ENCODE measurements at places on chromosomes 6 and 20.
A peak's percentile ranks its signal among the peaks of the same experiment; 100 is the strongest.

DNA sequence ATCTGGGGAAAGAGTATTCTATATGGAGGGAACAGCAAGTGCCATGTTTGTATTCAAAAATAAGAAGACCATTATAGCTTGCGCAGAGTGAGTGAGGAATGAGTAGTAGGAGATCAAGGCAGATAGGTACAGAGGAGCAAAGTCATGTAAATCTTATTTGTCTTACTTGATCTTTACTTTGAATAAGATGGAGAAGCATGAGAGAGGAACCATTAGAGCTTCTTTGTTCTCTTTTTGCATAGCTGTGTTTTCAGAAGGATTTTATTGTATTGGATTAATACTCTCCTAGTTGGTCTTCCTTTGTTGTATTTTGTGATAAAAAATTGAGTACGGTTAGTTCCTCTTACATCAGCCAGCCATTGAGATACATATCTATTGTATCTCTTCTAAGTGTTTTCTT lies 88.4 kb downstream of the SCAF8 start:
- no peak for DNase-seq

GRCh38 chr6:27214126-27214601 lies 33.3 kb upstream of the PRSS16 start:
- no peak for DNase-seq

- no peak for DNase-seq
Observed at GRCh38 chr20:44069203-44070011, 117.6 kb downstream of the JPH2 start.

- DNase-seq = peak; percentile 34
Observed at GRCh38 chr6:797479-798077, 104.6 kb upstream of the EXOC2 start.

GRCh38 chr6:44034391-44034861 lies 92.8 kb downstream of the MRPL14 start:
- no peak for DNase-seq

DNA sequence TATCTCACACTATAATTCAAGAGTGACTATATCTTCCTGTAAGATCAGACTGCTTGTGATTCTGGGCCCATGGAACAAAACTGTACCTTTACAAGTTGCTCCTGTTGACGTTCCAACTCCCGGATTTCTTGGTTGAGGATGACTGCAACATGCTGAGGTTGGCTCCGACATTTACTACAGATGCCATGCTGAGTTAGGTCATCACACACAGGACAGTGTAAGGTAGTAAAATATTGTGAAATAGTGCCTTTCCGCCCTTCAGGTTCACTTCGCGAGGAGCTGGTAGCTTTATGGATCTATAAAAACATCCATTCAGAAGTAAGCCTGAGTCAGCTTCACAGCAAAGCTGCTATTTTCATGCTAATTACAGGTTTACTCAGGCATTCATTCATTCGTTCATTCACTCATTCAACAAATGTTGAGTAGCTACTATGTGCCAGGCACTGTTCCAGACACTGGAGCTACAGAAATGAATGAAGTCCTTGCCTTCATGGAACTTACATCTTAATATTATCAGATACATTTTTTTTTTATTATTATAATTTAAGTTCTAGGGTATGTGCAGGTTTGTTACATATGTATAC lies 175.7 kb downstream of the REV3L start:
- DNase-seq = no peak

DNA sequence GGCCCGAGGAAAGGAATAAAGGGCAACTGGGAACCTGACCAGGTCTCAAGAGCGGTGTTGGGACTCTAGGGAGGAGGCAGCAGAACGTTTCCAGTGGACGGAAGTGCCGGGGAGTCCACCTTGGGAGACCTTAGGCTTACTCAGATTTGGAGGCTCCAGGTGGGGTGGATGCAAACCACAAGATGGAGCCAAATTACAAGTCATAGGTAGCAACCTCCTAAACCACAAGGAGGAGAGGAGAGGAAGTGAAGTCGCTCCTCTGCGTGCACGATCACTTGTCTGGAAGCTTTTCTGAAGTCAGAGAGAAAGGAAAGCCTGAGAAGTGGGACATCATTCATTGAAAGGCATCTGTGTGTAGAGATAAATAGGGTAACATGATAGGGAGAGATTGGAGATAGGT lies 9.3 kb downstream of the HLA-DOA start:
- DNase-seq = no peak

GRCh38 chr6:80622641-80623040 lies 516.2 kb downstream of the BCKDHB start:
- DNase-seq = no peak

DNA sequence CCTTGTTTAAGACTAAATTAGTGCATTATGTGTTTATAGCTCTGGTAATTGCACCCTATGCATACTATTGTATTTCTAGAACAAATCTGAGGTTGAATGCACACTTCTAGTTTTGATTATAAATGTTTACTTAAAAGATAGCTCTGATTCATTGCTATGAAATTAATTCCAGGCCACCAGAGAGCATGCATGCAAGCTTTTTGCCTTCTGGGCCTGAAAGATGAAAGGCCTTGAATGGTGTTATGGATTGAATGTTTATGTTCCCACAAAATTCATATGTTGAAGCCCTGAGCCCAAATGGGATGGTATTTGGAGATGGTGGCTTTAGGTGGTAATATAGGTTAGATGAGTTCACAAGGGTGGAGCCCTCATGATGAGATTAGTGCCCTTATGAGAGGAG lies 695.0 kb upstream of the MAP3K7 start:
- no peak for DNase-seq

DNA sequence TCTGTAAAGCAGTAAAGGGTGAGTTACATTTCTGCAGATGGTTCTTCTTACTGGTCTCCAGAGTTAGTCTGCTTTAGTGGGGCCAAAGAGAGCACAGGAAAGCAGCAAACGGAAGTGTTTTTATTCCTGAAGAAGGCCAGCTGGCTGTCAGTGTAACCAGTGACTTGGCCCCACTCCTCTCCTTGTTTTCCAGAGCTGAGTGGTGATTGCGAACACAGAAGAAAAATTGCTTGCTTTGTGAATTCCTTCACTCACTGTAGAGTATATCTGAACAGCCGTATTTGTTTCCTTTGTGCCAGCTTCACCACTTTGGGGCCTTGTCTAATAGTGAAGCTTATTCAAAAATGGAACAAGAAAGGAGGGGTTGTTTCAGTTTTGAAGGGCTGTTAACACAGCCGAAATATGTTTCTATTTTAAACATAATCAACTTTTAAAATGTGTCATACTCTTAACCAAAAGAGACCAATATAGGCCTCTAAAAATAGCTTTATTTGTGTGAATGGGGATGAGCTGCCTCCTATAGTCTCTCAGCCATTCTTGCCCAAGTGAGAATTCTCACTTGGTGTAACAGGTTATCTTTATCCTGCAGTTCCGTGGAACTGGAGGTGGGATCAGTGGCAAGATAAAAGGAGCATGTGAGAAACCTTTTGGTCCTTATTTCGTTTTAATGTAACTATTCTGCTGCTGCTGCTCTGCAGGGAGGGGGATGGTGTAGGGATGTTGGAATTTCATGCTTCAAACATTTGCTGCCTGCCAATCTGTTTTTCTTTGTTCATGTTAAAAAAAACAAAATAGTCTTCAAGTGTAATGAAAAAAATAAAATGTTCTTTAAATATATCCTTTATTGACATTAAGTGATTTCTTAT lies 37.8 kb downstream of the ZC2HC1B start:
- DNase-seq = no peak

DNA sequence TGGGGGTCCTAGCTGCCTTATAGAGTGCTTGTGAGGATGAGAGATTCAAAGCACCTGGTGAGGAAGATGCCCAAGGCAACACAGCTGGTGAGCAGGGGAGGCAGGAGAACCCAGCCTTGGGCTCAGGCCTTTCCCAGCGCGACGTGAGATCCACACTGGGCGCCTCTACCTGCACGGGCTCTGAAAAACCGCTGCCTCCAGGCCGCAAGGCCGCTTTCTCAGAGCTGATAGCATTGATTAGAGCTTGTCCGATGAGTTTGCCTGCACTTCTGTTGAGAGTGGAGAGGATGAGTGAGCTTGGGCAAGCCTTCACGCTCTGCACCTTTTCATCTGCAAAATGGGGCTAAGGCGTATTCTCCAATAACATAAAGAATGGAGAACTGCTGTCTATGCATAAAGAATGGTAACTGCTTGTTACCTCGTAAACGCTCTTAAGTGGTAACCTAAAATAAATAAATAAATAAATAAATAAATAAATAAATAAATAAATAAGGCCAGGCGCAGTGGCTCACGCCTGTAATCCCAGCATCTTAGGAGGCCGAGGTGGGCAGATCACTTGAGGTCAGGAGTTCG lies 916 bp downstream of the PABPC1L start:
- no peak for DNase-seq

DNA sequence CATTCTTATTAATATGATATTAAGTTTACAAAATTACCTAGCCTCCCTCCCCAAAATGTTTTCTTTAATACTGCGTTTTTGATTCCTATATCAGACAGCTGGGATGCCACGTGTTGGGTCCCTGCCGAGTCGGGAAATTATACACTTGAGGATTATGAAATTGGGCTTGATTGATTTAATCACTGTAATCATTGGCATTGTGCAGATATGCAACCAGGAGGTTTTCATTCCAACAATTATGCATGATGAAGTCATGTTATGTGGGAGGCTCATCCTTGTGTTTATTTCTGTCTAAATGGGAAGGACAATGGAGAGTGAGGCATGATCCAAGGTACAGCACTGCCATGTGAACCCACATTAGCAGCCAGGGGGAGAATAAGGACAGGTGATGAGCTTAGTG lies 30.6 kb upstream of the RIPOR2 start:
- DNase-seq = no peak

GRCh38 chr6:42979523-42980177 lies 669 bp upstream of the PEX6 start:
- no peak for DNase-seq

DNA sequence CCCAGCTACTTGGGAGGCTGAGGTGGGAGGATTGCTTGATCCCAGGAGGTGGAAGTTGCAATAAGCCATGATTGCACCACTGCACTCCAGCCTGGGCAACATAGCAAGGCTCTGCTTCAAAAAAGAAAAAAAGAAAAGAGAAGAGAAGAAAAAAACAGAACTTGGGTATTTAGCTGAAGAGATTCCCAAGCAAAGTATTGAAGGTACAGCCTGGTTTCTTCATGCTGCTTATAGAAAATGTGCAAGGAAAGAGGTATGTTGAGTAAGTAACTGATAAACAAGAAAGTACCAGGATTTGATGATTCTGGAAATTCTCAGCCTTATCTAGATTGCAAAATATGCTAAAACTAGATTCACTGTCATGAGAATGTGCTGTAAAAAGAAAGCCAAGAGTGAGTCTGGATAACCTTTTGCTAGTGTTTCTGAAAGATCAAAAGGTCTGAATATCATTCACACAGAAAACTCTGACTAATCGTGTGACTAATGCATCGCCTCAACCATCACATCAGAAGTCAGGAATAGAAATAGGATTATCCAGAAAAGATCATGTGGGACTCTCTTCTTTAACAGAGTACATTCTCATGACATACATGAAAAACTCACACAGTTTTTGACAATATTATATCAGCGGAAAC lies 32.4 kb upstream of the NOP56 start:
- DNase-seq = no peak

- DNase-seq = peak; percentile 45
Observed at GRCh38 chr6:130019326-130020072, 1.1 kb downstream of the L3MBTL3 start.

DNA sequence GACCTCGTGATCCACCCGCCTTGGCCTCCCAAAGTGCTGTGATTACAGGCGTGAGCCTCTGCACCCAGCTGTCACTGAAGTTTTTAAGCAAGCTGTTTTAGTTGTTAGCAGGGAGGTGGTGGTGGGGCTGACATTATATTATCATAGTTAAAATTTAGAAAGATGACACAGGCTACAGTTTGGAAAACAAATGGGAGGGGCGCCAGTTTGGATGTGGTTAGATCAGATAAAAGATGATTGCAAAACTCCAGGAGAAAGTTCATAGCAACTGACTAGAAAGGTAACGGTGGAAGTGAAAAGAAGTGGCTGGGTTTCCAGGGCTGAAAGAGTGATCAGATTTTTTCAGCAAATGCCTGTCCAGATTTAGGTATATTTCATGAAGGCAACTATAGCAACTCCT lies 311.9 kb upstream of the CITED2 start:
- no peak for DNase-seq

DNA sequence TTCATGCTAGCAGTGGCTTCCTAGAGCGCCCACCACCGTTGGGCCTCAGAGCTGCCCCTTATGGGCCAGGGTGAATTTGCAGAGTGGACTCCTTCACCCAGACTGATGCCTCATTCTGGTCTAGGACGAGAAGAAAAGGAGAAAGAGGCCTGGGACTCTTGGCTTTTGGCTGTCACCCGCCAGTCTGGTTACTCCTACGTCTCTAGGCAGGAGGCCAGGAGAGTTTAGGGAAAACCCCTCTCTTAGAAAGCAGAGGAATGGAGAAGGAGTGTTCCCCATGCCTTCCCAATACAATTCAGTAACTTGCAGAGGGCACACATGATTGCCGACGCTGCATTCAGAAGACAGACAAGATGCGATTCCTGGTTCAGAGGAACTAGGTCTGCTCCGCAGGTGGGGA lies 70.1 kb downstream of the CDC5L start:
- DNase-seq = no peak

GRCh38 chr6:89117211-89118108 lies at the start of gene SRSF12:
TSS of gene SRSF12 (minus strand) at chr6:89118071. CDS start at chr6:89117887, 184 bp downstream.
- DNase-seq = peak; percentile 35

GRCh38 chr6:169527306-169527705 lies 174.5 kb downstream of the WDR27 start:
- DNase-seq = no peak

DNA sequence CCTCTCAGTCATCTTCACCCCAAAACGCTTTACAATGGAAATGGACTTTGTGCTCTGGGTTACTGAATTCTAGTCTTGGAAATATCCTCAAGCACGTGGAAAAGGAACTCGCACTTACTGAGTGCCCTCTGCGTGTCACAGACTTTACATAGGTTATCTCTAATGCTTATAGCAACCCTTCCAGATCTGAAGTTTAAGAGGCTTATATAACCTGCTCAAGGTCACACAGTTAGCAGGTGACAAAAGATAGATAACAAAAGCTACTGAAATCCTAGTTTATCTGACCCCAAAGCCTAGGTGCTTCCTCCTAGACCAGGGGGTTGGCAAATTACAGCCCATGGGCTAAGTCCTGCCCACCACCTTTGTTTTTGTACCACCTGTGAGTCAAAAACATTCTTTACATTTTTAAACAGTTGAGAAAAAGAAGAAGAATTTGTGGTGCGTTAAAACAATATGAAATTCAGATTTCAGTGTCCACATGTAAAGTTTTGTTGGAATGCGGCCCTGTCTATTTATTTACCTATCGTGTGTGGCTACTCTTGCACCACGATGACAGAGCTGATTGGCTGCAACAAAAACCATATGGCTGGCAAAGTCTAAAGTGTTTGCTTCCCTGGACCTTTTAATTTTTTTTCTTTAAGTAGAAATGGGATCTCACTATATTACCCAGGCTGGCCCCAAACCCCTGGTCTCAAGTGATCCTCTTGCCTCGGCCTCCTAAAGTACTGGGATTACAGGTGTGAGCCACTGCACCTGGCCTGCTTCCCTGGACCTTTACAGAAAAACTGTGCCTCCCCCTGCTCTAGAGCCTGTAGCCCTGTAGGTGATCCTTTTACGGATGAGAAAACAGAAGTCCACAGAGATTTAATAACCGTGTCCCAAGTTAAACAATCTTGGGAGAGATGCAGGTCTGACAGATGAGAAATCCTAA lies 110.2 kb upstream of the RREB1 start:
- no peak for DNase-seq

- DNase-seq = no peak
Observed at GRCh38 chr6:95819939-95820338, 195.8 kb upstream of the FUT9 start.

GRCh38 chr6:87697581-87698546 lies 4.2 kb downstream of the AKIRIN2 start:
- peak; percentile 19 for DNase-seq

Data from head of caudate nucleus (tissue), 42 donors.